ENCODE measurements at places on chromosomes 7 and 10.

DNA sequence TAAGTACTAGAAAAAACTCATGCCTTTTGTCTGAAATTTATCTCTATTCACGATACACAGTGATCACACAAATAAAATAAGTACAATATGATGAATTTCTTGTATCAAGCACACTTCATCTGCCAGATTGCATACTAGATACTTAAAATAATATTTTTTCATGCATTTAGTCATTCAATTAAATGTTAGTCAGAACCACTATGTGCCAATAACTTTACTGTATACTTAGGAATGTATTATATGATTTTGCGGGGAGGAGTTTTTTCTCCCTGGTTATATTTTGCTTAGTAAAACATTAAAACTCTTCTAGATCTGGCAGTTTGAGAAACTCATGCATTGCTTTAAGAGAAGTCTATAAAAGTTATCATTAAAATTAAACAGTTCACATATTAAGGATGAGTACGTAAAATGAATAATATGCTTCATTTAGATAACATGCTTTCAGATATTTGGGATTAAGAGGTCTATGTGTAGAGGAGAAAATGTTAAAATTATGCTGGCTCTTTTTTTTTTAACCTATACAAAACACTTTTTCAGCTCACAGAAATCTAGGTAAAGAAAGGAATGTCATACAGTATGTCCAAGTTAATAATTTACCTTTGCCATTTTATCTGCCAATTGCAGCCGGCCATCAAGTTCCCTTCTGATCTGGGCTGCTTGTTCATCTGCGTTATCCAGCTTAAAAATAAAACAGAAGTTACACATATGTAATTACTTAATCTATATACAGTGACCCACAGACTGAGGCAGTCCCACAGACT is 70.1 kb downstream of the RNF133 start:
- no peak for DNase-seq

GRCh38 chr10:23383637-23384036 is 39.0 kb upstream of the C10orf67 start:
- no peak for DNase-seq

- no peak for DNase-seq
Measured at GRCh38 chr10:13637303-13637856, 50.6 kb downstream of the PRPF18 start.

DNA sequence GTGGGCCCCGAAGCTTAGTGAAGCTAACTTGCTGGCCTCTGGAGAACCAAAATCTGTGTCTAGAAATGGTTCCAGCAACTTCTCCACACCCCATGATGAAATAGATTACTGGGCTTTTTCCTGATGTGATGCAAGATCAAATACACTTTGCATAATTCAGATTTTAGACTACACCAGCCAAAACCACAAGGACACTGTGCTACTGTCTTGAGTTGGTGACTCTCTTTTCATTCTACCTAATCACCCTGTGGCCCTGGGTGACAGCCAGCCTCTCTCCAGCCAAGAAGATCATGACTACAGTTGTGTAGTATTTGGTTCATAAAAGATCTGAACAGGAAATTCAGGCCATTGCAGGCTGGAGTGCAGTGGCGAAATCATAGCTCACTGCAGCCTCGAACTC is 22.2 kb downstream of the AZGP1 start:
- DNase-seq, result no peak

DNA sequence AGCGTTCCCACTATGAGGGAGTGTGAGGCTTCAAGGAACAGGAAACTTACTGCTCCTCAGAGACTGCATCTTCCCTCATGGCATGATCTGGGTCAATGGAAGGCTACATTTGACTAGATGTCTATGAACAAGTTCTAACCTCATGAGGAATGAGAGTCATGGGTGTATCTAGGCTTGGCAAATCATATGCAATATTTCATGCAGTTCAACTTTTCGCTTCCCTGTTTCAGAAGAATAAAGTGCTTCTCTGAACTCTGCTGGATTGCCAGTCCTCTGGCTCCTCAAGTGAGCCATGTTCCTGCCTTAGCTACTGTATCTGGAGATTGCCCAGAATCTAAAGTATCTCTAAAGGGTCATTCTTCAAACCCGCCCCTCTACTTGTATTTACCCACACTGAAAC is 54.3 kb upstream of the SEMA3A start:
- DNase-seq, result no peak

GRCh38 chr7:115153176-115153575 is 231.3 kb downstream of the MDFIC start:
- no peak for DNase-seq

DNA sequence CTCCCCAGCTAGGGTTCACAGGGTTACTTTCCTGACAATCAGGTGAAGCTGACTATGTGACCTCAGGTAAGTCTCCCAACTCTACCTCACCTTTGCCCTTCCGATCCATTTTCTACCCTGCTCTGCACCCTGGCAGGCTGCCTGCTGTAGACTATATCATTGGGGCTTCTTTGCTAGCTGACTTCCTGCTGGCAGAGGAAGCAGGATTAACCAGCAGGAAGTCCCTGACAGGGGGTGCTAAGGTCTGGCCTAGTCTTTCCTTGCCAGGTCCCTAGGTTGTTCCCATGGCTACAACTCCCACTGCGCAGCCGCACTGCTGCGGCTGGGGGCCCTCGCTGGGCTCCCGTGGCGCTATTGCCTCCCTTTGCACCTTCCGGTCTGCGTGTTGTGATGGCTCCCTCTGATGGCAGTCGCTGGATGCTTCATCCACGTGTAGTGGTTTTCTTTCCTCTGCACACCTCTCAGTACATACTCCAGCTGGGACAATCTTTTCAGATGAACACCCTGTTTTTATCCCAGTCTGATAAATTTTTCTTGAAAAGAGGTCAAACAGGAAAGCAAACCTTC is 365.9 kb downstream of the REEP3 start:
- no peak for DNase-seq

GRCh38 chr10:130454543-130455000 is 318.4 kb downstream of the GLRX3 start:
- no peak for DNase-seq

- no peak for DNase-seq
Measured at GRCh38 chr7:116493449-116493848, 6.1 kb upstream of the CAV2 start.

- no peak for DNase-seq
Measured at GRCh38 chr10:110744782-110745181, 100.6 kb downstream of the RBM20 start.

DNA sequence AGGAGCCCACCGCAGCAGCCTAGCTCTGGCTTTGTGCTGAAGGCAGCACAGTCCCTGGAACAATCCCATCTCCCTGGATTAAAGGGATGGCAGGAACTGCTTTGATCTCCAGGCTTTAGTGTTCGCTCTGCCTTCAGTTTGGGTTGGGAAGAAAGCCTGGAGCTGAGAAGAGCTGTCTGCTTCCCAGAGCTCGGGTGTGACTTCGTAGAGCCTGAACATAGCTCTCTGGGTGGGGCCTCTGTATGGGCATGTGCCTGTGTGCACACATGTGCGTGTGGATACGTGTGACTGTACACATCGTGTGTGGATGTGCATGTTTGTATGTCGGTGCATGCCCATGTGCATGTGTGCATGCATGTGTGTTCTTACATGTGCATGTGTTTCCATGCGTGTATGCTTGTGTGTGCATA is 8.7 kb downstream of the ADCY1 start:
- DNase-seq, result no peak

GRCh38 chr7:78018641-78019446 is 220.3 kb downstream of the PHTF2 start:
- peak; percentile 67 for DNase-seq

- no peak for DNase-seq
Measured at GRCh38 chr10:50563906-50564305, 59.9 kb downstream of the SGMS1 start.

- peak; percentile 36 for DNase-seq
Measured at GRCh38 chr10:78974617-78975317, 94.0 kb upstream of the ZMIZ1 start.

DNA sequence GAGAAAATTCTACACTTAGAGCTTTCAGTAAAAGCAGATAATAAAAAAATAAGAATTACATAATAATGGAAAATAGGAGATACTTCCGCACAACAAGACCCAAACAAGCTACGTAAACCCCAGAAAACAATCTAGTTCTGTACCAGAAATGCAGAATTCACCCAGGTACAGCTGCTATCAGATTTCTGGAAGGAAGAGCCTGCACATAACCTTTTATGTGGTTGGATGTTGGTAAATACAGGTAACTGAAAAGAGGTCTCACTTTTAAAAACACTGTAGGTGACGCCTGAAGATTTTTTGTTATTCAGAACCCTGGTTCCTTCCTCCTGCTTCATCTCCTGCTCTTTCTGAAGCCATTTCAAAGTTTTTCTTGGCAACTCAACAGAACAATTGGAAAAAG is 29.9 kb downstream of the PANK1 start:
- DNase-seq, result no peak

- no peak for DNase-seq
Measured at GRCh38 chr10:126259760-126260479, 128.4 kb downstream of the ADAM12 start.

DNA sequence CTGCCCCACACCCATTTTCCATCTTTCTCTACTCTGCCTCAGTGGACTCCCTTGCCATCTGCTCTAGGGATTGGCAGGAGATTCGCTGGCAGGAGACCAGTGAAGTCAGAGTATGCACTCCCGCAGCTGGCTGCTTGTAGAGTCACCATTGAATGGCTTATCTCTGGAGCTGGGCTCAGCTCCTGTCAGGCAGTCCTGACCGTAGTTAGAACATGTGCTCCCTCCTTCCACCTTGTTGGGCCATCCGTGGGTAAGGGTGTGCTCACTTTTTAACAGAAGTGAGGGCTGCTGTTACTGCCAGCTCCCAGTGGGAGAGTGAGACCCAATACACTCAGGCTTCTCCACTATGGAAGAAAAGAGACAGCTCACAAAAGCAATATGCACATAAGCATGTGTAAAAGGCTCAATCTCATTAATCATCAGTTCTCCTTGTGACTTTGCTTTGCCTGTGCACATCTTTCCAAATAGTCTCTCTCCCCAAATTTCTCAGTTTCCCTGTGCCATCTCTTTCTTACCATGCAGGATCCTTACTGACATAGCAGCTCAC is 773.3 kb downstream of the GRID1 start:
- DNase-seq, result no peak

- DNase-seq, result no peak
Measured at GRCh38 chr10:31490858-31491504, 172.0 kb downstream of the ZEB1 start.

DNA sequence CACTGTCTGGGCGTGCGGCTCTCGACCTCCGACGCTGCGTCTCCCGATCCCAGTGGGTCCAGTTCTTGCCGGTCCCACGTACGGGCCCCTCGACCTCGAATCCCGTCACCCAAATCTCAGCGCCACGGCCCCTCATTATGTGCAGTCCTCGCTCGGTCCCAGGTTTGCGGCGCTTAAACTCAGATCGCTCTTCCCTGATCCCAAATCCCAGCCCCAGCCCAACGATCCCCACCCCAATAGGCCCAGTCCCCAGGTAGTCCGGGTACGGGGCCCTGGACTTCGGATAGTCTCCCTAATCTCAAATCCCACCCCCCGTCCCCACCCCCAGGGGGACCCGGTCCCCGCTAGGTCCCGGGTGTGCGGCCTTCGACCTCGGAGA is 666 bp downstream of the HNRNPF start:
- DNase-seq, result no peak

DNA sequence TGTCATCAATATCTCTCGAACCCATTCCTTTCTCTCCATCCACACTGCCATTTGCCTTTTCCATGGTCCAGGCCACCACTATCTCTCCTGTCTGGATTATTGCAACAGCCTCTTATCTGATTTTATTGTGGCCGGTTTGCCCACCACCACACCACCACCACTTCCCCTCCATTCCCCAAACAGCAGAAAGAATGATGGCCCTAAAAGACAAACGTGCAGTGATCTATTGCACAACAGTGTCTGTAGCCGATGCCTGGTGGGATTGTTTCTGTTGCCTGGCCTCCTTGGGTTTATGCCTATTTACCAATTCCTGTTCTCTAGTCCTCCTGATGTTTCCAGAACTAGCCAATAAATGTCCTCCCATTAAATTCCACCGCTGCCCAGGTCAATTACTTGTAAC is 10.2 kb upstream of the ST8SIA6 start:
- no peak for DNase-seq

- DNase-seq, result no peak
Measured at GRCh38 chr10:128130051-128130450, 3.8 kb upstream of the MKI67 start.

- DNase-seq, result no peak
Measured at GRCh38 chr10:27494116-27494805, 9.8 kb upstream of the RAB18 start.

DNA sequence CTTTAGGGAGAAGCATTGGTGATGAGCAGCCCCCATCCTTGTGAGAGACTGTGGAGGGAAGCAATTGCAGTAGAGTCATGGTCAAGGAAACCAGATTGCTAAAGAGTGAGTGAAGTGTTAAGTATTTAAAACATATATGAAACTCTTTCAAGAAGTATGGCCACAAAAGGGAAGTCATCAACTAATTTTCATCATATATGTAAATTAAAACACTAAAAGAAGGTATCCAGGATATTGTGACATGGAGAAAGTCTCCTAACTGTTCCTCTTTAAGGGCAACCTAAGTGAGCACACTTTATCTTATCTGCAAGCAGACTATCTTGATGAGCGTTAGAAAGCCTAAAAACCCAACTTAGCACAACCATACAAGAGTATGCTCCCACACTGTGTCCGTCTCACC is 69.7 kb downstream of the CD36 start:
- no peak for DNase-seq

- no peak for DNase-seq
Measured at GRCh38 chr10:132418527-132419416, 21.8 kb downstream of the PWWP2B start.

- DNase-seq, result no peak
Measured at GRCh38 chr7:92602352-92603088, 12.3 kb upstream of the FAM133B start.

DNA sequence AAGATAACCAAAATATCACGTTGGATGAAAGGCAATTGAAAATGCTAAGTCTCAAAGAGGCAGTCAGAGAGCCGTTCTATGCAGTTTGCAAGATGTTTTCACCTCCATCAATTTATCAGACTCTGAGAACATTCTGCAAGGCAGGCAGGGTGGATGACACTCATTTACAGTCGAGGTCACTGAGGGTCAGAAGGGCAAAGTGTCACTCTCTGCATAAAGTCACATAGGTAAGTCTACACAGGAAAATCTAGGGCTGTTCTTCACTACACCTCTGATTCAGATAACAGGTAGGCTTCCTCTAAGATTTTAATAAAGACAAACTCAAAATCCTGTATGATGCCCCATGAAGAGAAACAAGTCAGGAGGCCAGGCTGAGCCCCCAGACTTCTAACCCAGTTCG is 1.4 kb upstream of the PLEKHA1 start:
- no peak for DNase-seq

Data from NCI-H2227 treated with DMSO at 0.1 percent for 48 hours (cell line).